Neural progenitor cell (in vitro differentiated cells): ENCODE measurements at places on chromosomes 11 and 22. TPM values are rescaled to one million over a fixed set of nuclear protein-coding genes. Genes with fewer than 3 reads are reported as not detected.

- no peaks in the 10 kb centered on the region for H3K27me3 ChIP-seq
- H3K27ac ChIP-seq: no peak overlapping the region
- no peak for DNase-seq
- no peaks in the 10 kb centered on the region for H3K36me3 ChIP-seq
These were observed 21.7 kb downstream of the TEAD1 start for GRCh38 chr11:12695873-12696272.

VWCE gene
- total RNA-seq: 5.1 and 7.0 TPM in 2 replicates

NXPE4 gene
- total RNA-seq: not detected in 2 replicates

ARHGAP8 gene
- 3.0 and 8.9 TPM in 2 replicates for total RNA-seq

- peak within 1 kb of the TSS; percentile 93 for H3K4me3 ChIP-seq
- no peak within 1 kb of the TSS for H3K27ac ChIP-seq
- peak; percentile 91 for DNase-seq
- peaks cover 27% of the 10 kb centered on the region for H3K4me1 ChIP-seq
These were observed at the start of gene FAM89B for GRCh38 chr11:65572356-65573051. Gene FAM89B (plus strand): TSS chr11:65572538. CDS start chr11:65572670, 132 bp downstream.

- no peak overlapping the region for H3K27ac ChIP-seq
- H3K36me3 ChIP-seq: no peaks in the 10 kb centered on the region
- H3K4me3 ChIP-seq: no peak overlapping the region
- H3K27me3 ChIP-seq: no peaks in the 10 kb centered on the region
These were observed 13.4 kb downstream of the CRYBA4 start for GRCh38 chr22:26635117-26635516.

- no peaks in the 10 kb centered on the region for H3K27me3 ChIP-seq
These were observed 55.0 kb downstream of the TRAF6 start for GRCh38 chr11:36454941-36455631.

SERPING1 gene
- total RNA-seq: 46.0 and 68.1 TPM in 2 replicates

PLAAT2 gene
- total RNA-seq: not detected in 2 replicates

DNA sequence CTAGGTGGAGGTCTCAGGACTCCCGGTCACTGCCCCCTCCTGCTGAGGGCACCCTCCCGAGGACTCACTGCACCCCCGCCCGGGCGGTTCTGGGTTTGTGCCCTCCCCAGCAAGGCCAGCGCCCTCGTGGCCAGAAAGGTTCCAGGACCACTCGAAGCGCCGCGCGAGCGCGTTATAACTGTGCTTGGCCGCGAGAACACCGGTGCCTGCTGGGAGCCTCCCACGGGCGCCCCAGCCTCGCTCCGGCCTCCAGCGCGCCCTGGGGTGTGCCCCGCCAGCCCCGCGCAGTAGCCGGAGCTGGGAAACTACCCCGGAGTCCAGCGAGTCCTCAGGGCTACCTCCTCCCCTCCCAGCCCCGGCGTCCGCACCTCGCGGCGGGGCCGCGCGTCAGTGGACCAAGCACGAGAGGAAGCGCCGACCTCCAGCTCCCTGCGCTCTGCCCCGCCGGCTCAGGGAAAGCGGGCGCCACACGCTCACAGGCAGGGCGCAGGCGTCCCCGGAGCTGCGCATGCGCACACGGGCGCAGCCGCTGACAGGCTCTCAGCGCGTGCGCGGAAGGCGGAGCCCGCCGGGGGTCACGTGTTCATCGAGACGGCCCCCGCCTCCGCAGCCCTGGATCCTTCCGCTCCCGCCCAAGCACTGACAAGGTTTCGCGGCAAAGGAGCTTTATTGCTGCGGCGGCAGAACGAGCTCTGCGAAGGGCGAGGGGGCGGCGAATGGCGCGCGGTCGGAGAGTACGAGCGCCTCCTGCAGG, at the start of gene SCO2:
Gene SCO2 (minus strand): TSS at position 495 of the 754 bp plus-strand sequence. CDS start 1,187 bp downstream, outside the sequence.
- peak within 1 kb of the TSS; percentile 92 for H3K4me3 ChIP-seq
- peaks cover 9% of the 10 kb centered on the region for H3K4me1 ChIP-seq
- H3K27ac ChIP-seq: peak within 1 kb of the TSS; percentile 78
- H3K27me3 ChIP-seq: peaks cover 41% of the 10 kb centered on the region
- no peaks in the 10 kb centered on the region for H3K36me3 ChIP-seq

GRAP2 gene
- not detected in 2 replicates for total RNA-seq

DNA sequence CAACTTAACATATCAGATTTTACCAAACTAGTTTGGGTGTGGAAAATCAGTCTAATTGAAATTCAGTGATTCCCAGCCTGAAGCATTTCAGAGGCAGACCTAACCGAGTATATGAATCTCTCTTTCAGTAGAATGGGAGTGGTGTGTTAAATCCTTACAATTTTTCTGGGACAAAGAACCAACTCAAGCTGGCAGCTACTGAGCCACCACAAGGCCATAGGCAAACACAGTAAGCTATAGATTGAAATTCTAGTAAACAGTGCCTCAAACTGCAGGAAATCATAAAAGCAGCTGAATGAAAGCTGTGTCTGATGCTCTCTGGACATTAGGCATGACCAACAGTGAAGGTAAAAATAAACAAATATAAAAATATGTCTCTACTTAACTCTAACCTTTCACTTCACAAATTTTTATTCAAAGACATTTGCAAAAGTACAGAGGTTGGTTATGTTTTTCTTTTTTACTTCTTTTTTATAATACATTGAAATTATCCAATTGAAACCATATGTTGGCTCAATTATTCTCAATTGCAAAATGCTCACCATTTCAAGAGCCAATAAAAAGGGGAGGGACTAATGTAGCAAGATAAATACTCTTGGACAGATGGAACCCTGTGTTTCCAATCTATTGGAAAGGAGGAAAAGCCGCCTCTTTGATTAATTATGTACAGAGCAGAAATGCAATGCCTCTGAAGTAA, 35.8 kb upstream of the FIBIN start:
- H3K36me3 ChIP-seq: no peaks in the 10 kb centered on the region
- no peak overlapping the region for H3K27ac ChIP-seq
- no peaks in the 10 kb centered on the region for H3K27me3 ChIP-seq
- no peak for DNase-seq
- H3K4me1 ChIP-seq: no peaks in the 10 kb centered on the region

DNA sequence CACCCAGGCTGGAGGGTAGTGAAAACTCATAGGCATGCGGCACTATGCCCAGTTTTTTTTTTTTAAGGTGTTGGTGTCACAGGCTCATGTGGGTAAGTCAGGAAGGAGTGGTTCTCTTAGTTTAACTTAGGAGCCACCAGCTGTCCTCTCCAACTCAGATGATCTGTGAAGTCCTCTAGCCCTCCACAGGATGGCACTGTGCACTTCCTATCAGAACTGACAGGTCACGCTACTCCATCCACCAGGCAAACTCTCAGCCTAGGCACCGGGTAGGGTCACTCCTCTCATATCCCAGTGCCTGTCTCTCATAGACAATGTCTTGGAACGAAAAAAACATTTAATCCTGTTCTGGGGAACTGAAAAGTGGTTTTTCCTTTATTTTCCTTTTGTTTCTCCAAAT, 16.5 kb downstream of the NAP1L4 start:
- H3K4me1 ChIP-seq: no peaks in the 10 kb centered on the region
- H3K4me3 ChIP-seq: no peak overlapping the region
- peaks cover 9% of the 10 kb centered on the region for H3K36me3 ChIP-seq
- DNase-seq: peak; percentile 45
- H3K27ac ChIP-seq: no peak overlapping the region
- no peaks in the 10 kb centered on the region for H3K27me3 ChIP-seq

- H3K36me3 ChIP-seq: no peaks in the 10 kb centered on the region
- H3K27ac ChIP-seq: no peak overlapping the region
- no peaks in the 10 kb centered on the region for H3K4me1 ChIP-seq
- no peak overlapping the region for H3K4me3 ChIP-seq
These were observed 1029.0 kb upstream of the TENM4 start for GRCh38 chr11:80469871-80470270.

PIM3 gene
- total RNA-seq: 15.1 and 37.2 TPM in 2 replicates

DNA sequence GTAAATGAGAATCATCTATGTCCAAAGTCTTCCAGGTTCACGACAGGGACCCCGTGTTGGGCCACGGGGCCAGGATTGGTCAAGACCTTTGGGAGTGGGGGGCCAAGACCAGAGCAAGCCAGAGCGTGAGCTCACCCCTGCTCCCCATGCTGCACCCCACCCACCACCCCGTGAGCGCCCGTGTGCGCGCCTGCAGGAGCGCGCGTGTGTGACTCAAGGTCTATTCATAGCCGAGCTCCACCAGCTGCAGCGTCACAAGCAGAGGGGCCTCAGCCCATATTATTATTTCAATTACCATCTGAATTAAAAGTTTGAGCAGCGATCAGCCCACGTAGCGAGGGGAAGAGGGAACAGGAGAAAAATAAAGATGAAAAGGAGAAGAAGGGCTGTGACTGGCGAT, 5.2 kb downstream of the KCNJ4 start:
- no peak overlapping the region for H3K27ac ChIP-seq
- no peaks in the 10 kb centered on the region for H3K36me3 ChIP-seq
- H3K4me3 ChIP-seq: no peak overlapping the region
- H3K4me1 ChIP-seq: peaks cover 27% of the 10 kb centered on the region

DNA sequence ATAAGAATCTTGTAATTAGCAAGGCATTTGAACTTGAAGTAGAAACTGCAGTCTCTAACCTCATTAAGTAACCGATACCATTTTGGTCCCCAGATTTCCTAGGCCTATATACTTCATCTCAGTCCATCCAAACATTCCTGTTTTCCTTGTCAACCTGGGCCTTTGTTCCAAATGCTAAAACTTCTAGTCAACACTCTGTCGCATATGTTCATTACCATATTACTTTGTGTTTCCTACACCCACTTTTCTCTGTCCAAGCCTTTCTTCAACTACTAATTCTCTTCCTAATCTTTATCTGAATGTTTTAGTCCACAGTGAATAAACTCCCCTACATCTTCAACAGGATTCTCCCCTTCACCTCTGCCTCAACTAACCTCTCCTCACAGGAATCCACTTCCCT, 31.4 kb downstream of the MTMR2 start:
- peaks cover 2% of the 10 kb centered on the region for H3K36me3 ChIP-seq
- H3K4me3 ChIP-seq: no peak overlapping the region
- H3K27me3 ChIP-seq: no peaks in the 10 kb centered on the region

INPP5J gene
- 1.5 and 3.7 TPM in 2 replicates for total RNA-seq

DNA sequence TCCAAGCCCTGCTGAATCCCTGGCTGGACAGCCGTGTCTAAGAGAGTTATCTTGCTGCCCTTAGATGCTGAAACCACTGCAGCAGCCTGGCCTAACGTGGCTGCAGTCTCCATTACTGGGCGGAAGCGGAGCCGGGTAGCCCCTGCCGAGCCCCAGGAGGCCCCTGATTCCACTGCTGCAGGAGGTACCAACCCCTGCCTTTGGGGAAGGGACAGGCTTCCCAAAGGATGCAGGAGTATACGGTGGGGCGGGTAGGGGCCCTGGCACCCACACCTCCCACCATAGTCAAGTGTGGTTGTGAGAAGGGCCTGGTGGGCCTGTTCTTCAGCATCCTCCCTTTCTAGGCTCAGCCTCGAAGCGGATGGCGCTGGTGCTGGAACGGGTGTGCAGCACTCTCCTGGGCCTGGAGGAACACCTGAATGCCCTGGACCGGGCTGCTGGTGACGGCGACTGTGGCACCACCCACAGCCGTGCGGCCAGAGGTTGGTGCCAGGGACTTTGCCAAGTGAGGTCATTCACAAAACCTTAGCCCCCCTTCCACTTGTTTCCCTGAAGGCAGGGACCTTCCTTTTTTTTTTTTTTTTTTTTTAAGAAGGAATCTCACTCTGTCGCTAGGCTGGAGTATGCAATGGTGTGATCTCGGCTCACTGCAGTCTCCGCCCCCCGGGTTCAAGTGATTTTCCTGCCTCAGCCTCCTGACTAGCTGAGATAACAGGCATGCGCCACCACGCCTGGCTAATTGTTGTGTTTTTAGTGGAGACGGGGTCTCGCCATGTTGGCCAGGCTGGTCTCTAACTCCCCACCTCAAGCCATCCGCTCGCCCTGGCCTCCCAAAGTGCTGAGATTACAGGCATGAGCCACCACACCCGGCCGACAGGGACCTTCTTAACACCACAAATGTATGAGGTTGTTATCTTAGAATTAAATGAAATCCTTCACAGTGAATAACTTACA, 11.0 kb downstream of the TKFC start:
- H3K27me3 ChIP-seq: no peaks in the 10 kb centered on the region
- no peak for DNase-seq

DNA sequence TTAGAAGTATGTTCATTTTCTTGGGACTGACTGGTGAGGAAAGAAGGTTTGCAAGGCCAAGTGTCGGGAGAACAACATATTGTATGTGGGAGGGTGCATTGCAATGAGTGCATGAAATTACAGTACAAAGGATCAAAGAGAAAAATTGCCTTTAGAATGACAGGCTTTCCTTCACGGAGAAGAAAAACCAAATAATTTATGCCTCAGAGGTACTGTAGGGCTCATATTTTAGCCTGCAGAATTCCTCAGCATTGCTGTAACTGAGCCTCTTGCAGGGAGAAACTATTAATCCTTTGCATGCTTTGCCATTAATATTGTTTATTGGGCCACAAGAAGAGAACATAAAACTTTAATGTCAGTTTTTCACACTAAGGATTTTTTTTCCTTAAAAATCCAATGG, 60.1 kb downstream of the LRRC4C start:
- H3K27me3 ChIP-seq: no peaks in the 10 kb centered on the region
- peaks cover 9% of the 10 kb centered on the region for H3K4me1 ChIP-seq
- H3K27ac ChIP-seq: no peak overlapping the region
- DNase-seq: no peak
- no peaks in the 10 kb centered on the region for H3K36me3 ChIP-seq
- H3K4me3 ChIP-seq: no peak overlapping the region

GRCh38 chr22:38097058-38097457, 13.1 kb upstream of the SLC16A8 start:
- no peaks in the 10 kb centered on the region for H3K27me3 ChIP-seq
- H3K36me3 ChIP-seq: no peaks in the 10 kb centered on the region
- DNase-seq: peak; percentile 47
- H3K27ac ChIP-seq: no peak overlapping the region
- H3K4me3 ChIP-seq: peak overlapping the region; percentile 36

- no peak overlapping the region for H3K27ac ChIP-seq
- no peak for DNase-seq
- H3K4me3 ChIP-seq: no peak overlapping the region
- no peaks in the 10 kb centered on the region for H3K4me1 ChIP-seq
These were observed 1.8 kb upstream of the OR2D2 start for GRCh38 chr11:6894097-6894496.

ATL3 gene
- 18.5 and 19.5 TPM in 2 replicates for total RNA-seq

DNA sequence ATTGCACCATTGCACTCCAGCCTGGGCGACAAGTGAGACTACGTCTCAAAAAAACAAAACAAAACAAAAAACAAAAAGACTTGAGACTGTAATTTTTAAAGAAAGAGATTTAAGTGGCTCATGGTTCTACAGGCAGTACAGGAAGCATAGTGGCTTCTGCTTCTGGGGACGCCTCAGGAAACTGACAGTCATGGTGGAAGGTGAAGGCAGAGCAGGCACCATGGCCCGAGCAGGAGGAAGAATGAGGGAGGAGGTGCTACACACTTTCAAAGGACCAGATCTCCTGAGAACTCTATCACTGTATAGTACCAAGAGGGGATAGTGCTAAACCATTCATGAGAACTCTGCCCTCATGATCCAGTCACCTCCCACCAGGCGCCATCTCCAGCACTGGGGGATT, 52.0 kb downstream of the CBL start:
- no peak overlapping the region for H3K4me3 ChIP-seq
- no peaks in the 10 kb centered on the region for H3K27me3 ChIP-seq
- H3K27ac ChIP-seq: no peak overlapping the region
- H3K36me3 ChIP-seq: no peaks in the 10 kb centered on the region
- H3K4me1 ChIP-seq: peaks cover 3% of the 10 kb centered on the region

- peak; percentile 70 for DNase-seq
- H3K4me3 ChIP-seq: no peak overlapping the region
These were observed 349.7 kb downstream of the BUD13 start for GRCh38 chr11:116422956-116423600.

CNTF gene
- total RNA-seq: 1.6 and 4.2 TPM in 2 replicates

- H3K27ac ChIP-seq: no peak overlapping the region
- H3K27me3 ChIP-seq: peaks cover 29% of the 10 kb centered on the region
- H3K4me1 ChIP-seq: no peaks in the 10 kb centered on the region
- no peaks in the 10 kb centered on the region for H3K36me3 ChIP-seq
- H3K4me3 ChIP-seq: no peak overlapping the region
These were observed 1.7 kb downstream of the NCF4 start for GRCh38 chr22:36862251-36863242.
